ENCODE measurements at places on chromosomes 1 and 21.

DNA sequence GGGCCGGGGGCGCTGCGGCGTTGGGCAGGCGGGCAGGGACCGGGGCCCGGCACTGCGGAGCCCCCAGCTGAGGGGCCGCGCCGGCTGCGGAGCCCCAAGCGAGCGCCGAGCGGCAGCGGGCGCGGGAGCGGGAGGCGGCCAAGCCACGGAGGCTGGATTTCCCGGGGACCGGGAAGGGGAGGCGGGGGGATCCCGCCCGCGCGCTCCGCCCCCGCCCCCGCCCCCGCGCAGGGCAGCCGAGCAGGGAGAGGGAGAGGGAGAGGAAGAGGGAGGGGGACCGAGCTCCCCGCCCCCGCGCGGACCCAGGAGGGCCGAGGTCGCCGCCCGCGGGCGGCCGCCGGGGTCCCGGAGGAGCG, at the start of gene DLGAP3:
Gene DLGAP3 (minus strand): TSS at position 154 of the 356 bp plus-strand sequence. CDS start 24,267 bp downstream, outside the sequence.
- DNase-seq: peak; percentile 78

DNA sequence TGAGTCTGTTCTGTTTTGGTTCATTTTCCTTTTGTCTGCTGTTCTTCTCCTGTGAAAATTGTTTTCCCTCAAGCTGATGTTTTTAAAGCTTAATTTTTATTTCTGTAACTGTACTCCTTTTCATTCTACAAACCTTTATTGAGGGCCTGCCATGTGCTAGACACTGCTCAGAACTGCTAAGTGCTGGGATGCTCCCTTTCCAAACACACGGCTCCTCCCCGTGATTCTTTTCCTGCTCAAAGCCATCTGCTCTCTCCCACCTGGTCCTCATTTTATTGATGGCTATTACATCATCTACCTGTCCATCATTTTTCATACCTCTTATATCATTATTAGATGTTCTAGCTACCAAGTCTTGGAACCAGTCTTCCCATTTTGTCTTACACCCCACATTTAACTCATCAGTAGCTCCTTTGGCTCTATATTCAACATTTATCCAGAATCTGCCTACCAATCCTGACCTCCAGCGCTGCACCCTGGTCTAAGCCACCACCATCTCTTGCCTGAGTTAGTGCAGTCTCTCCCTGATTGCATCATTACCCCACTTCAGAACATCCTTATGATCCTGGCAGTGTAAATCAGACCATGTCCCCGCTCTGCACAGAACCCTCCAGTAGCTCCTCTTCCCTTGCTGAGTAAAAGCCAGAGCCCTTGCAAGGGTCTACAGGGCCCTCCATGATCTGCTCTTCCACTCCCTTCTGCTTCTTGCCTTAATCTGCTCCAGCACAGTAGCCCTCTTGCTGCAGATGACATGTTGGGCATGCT, 118.1 kb downstream of the CACNA1E start:
- no peak for DNase-seq

DNA sequence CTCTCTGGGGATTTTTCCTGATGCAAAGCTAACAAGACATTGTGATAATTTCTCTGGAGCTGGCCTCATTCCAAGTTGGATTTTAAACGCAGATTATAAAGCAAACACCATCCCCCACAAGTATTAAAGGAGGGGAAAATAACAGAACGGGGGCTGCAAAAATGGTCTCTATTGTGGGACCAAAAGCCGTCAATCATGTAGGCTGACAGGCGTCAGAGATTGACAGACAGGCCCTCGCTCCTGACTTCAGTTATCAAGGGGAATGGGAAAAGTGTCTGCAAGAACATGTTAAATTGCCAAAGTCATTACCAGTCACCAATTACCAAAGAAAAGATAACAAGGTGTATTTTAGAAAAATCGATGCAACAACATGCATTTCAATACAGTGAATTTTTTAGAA, 307.4 kb upstream of the POU3F1 start:
- DNase-seq: peak; percentile 59

DNA sequence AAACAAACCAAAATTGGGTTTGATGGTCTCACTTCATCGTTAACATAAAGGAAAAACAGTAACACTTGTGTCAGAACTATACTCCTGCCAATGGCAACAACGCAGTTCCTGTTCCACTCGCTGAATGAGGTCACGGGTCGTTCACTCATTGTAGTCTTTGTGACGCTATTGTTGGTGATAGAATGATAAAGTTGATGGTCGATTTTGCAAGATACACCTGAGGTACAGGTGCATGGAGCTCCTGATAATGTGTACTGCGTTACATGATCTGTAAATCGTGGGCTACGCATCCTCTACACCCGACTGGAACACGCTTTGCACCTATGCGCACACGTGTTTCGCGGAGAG, 391 bp upstream of the CENPS start:
- no peak for DNase-seq

- no peak for DNase-seq
Observed at GRCh38 chr1:53367503-53368313, 39.8 kb upstream of the LRP8 start.

DNA sequence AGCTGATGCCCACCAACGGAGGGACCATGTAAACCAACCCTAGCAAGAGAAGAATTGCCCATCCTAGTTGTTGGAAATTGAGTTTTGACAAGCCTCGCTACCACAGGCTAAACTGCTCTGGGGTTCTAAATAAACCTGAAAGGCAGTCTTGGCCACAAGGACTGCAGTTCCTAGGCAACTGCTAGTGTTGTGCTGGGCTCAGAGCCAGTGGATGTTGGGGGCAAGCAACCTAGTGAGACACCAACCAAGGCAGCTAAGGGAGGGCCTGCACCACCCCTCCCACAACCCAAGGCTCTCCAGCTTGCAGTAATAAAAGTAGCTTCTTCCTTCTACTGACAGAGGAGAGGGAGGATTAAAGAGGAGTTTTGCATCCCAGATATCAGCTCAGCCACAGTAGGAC, 102.4 kb upstream of the PKN2 start:
- DNase-seq: no peak

DNA sequence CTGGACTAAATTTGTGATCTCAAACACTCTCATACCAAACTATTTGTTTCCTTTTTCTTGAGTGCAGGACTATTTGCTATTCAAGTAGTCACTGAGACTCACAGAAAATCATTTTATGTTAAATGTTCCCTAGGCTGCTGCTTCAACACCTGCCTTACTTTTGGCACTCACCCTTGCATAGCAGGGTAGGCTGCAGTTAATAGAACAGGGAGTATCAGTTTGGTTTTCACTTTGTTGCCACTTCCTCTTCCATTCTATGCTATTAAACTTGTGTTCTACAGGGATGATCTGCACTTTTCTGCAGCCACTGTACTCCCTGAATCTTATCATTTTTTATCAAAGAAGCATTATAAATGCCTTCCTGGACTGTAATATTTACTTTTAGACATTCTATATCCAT, 148.7 kb upstream of the PRMT6 start:
- DNase-seq: no peak

- DNase-seq: peak; percentile 94
Observed at GRCh38 chr21:38140207-38140903, 116.4 kb upstream of the KCNJ15 start.

DNA sequence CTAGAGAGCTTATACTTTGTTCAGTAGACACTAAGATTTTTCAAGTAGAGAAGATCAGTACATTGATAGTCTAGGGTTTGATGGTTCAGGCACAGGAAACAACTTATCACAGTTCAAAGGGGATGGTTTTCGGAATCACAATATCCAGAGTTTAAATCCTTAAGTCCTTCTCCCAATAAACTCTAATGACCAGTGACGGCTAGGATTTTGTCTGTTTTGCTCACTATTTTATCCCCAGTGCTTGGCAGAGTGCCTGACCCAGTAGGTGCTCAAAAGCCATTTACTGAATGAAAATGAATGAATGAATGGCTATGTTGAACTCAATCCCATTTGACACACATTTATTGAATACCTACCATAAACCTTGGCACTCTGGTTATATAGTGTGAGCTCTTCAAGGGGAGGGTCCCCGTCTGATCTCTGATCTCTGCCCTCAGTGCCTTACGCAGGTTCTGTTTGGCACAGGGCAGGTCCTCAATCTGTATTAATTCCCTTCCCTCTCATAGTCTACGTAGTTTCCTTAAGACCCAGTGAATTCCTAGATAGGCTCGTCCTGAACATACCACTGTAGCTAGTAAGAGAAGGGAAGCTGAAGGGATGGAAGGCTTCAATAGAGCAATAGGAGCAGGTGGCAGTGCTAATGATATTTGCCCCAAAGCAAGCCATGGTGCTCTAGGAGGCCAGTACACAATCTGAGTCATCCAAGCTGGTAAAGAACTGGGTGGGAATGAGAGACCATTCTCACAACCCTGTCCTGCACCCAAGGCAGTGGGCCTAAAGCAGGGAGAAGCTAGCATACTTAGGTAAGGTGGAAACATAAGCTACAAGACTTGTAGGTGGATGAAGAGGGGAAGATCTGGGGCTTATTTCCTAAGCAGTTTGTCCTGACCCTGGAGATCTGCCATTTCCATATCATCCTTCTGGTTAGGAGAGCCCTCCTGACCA, 53.4 kb downstream of the DMAP1 start:
- DNase-seq: no peak

DNA sequence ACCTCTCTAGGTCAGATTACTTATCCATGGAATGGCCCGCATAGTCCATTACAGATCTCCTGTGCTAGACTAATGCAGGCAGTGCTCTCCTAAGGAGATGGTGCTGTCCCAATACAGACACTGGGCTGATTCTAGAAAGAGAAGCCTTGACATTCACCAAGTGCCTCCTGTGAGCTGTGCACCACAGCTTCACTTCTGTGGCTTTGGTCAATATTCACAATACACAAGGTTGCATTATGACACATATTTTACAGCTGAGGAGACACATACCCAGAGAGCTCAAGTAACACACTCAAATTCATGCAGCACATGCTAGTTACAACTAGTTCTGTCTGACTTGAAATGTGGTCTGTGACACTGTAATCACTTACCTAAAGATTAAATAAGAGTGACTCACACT, 59.4 kb upstream of the LRRC8B start:
- no peak for DNase-seq

DNA sequence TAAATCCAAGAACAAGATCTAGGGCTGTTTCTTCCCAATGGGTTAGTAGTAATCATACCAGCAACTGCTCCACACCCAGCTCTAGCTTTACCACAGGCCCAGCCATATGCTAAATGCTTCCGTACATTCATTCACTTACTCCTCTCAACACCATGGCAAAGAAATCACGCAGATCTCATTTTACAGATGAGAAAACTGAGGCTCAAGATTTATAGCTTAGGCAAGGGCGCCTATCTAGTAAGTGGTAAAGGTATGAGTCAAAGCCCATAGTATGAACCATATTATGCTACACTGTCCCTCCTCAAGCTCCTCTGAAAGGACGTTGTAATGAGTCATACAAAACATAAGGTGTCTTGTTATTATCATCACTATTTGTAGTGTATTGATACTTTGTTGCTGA, 82.2 kb downstream of the NIBAN1 start:
- DNase-seq: no peak

DNA sequence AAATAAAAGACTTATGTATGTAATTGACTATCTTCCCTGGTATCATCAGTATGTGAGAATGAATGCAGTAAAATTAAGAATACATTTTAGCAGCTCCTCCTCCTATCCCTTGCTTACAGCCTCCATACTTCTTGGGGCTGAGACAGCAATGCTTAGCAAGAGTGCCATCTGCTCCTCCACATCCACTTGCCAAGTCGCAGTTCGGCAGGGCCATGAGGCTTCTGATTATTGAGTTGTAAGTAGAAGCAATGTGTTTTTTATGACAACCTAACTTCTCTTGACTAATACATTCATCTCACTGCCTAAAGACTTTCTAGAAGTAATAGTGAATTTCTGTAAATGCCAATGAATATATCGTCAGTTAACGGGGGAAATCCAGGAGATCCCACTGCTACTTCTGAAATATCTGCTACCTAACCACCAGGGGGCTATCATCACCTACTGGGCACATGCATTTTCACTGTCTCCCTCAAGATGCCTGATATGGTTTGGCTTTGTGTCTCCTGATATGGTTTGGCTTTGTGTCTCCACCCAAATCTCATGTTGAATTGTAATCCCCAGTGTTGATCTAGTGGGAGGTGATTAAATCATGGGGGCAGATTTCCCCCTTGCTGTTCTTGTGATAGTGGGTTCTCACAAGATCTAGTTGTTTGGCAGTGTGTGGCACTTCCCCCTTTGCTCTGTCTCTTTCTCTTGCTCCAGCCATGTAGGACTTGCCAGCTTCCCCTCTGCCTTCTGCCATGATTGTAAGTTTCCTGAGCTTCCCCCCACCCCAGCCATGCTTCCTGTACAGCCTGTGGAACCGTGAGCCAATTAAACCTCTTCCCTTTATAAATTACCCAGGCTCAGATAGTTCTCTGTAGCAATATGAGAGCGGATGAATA, 59.6 kb downstream of the EXTL2 start:
- peak; percentile 58 for DNase-seq

- no peak for DNase-seq
Observed at GRCh38 chr1:247825362-247825761, 1.4 kb upstream of the OR14A16 start.

DNA sequence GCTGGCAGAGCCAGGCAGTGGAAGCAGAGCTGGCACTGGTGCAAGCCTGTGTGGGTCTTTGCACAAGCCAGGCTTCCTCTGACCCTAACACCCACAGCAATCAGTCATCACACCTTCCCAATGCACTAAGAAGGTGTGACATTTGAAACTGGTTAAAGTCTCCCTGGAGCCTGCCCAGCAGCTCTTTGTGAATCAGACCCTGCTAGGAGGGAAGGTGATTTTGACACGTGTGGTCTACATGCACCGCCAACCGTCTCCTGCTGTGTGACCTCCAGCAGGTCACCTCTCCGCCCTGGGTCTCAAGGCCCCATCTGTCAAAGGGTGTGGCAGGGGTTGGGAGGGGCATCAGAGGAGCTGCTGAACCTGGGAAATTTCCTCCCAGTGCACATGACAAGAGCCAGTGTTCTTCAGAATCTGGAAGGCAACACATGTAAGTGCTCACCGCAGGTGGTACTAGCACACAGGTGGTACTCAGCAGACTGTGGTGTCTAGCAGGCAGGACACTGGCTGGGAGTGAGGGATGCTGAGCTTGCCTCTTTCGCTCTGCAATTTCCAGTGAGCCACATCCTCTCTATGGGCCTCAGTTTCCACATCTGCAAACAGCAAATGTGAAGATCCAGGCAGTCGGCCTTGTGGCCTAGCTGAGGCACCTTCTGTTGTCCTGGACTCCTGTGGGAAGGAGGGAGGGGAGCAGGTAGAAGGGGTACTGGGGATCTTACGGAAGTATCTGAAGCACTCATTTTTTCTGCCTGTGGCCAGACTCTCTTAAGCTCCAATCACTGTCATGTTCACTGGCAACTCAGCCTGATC, 123.2 kb downstream of the DMRTB1 start:
- peak; percentile 53 for DNase-seq

DNA sequence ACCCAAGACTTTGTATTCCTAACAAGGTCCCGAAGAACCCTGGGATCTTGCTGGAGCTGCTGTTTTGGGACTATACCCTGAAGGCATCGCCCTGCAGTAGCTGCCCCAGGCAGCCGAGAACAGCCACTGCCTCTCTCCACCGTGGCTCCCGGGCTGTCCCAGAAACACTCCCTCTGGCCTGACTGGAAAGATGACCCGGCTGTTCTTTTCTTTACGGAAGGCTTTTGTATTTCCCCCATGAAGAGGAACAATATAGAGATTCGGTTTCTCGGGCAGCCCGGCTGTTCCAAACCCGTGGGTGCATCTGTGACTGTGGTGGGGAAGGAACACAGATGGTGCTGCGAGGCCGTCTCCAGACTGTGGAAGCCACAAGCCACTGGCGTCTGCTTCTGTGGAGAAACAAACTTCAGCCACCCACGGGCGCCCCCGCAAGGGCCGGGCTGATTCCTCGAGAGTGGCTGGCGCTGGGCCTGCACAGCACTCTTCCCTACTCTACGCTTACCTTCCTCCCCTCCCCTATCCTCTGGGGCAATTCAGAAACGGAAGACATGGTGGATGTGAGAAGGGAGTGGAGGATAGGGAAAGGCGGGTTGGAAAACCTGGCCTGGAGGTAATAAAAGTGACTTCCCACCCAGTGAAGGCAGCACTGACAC, 33.7 kb upstream of the VASH2 start:
- peak; percentile 56 for DNase-seq

GRCh38 chr1:204821476-204821875, 49.2 kb upstream of the NFASC start:
- DNase-seq: no peak

Measured in NCI-H82 (cell line).